ENCODE measurements at places on chromosomes 16 and 17.

DNA sequence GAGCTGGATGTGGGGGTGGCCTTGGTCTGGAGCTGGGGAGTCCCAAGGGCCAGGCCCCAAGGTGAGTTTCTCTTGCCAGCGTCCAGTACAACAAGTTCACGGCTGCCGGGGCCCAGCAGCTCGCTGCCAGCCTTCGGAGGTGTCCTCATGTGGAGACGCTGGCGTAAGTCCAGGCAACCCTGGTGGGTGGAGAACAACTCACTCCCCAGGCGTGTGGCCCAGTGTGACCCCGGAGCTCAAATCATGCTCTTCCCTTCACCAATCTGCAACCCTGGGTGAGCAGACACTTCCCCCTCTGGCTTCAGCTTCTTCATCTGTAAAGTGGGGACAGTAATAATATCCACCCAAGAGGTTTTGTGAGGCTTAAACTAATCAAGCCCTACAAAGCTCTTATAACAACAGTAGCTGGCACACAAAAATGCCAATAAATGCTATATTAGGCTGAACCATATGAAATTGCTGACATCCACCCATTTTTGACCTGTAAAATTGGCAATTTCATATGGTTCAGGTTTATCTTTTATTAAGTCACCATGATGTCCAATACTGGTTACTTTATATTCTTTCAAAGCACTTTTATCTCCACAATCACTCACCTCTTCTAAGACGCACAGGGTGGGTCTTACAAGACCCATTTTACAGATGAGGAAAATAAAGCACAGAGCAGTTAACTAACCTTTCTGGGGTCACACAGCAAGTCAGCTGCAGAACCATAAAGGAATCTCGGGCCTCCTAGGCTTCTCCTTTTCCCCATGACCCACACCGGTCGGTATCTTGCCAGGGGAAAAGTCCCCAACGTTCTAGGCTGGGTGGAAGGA is 19.7 kb downstream of the DEXI start:
- no peak for DNase-seq

DNA sequence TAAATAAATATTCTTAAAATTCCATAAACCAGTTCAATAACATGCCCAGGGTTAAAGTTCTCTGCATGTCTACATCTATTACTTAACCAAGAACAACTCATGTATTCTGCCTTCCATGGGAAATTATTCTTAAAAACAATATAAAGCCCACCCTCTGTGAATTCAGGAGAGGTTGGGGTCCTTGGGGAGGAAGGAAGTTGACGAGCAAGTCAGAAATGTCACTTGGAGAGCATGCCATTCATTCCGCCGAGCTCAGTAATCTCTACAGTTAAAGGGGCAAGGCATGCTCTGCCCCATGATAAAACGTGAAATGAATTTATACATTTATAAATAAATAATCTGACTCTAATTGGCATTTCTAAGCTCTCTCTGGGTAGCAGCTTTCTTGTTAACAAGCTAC is 405.1 kb downstream of the TOX3 start:
- no peak for DNase-seq

GRCh38 chr16:67653128-67653788 is 6.8 kb downstream of the ACD start:
- DNase-seq: no peak

- DNase-seq: peak; percentile 68
Measured at GRCh38 chr17:19867079-19867328, 732 bp downstream of the ULK2 start.

GRCh38 chr17:39538866-39539265 is 68.9 kb downstream of the NEUROD2 start:
- no peak for DNase-seq

DNA sequence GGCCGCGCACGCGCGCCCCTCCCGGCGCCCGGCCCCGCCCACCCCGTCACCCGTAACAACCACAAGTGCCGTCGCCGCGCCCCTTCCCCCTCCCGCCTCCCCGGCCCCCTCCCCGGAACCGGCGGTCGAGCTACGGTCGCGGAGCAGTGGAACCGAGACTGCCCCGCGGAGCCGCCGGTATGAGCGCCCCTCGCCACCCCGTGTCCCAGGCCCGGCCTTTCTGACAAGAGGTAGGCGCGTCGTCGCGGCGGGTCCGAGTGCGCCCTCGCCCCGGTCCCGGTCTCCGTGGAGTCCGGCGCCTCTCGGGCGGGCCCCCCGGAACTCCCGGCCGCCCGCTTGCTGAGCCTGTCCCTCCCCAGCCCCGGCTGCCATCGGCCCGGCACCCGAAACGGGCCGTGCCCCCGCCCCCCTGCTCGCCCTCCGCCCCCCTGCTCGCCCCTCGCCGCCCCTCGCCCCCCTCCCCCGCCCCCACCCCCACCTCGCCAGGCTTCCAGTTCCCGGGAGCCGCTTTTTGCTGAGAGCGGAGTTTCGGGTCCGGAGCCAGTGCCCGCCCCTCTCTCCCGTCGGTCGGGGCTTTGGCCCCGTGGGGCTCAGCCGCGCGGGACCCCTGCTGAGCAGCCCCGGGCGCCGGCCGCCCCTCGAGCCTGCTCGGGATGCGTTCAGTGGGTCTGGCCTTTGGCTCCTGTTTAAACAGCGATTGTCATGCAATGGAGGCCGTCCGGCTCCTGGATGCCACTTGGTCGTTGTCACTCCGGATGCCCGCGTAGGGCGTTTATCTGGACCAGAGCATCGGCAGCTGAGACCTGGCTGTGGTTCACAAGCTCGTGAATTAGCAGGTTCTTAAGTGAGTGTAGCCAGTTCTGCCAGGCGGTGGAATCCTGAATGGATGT is at the start of gene SEC14L1:
Gene SEC14L1, plus strand, starts transcription at position 92 of the 890 bp plus-strand sequence. CDS start 2,628 bp downstream, outside the sequence.
- DNase-seq: no peak

DNA sequence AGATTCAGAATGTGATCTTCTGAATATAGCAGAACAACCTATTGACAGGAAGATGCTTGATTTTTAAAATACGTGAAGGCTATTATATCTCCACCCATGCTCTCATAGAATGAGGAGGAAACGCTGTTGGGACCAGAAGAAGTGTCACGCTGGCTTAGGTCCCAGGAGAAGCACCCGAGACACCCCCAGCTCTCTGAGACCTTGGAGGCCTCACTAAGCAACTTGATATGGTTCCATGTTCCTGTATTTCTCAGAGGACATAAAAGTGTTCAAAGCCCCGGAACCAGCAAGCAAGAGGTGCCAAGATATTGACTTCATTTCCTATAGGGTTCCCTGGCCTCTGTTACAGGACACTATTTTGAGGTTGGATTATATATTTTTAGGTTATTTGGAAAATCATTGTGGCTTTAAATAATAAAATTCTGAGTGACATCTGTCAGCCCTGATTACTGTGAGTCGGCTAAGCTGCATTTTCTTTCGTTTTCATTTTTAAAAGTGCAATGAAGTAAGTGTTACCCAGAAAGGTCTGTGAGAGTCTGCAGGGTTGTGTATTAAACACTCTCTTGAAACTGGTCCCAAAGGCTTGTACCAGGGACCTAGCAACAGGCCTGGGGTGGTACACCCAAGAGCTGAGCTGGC is 400.0 kb downstream of the SOX9 start:
- DNase-seq: no peak

DNA sequence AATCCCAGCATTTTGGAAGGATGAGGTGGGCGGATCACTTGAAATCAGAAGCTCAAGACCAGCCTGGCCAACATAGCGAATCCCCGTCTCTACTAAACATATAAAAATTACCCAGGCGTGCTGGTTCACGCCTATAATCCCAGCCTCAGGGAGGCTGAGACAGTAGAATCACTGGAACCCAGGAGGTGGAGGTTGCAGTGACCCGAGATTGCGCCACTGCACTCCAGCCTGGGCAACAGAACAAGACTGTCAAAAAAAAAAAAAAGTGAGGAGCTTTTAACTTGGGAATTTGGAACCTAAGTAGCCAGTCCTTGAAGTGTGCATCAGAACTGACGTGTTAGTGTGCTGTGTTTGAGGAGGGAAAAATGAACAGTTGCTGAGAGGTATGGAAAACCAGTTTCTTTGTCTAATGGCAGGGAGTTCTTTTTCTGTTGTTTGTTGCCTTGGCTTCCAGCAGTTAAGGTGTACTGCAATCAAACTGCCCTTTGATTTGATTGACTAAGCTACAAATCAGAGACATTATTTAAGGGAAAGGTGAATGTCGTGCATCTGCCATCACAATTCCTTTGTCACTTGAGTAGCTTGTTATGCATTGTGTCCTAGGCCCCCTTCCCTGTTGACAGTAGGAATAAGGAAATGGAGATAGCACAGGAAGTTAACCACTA is 8.6 kb upstream of the DUSP14 start:
- DNase-seq: no peak

DNA sequence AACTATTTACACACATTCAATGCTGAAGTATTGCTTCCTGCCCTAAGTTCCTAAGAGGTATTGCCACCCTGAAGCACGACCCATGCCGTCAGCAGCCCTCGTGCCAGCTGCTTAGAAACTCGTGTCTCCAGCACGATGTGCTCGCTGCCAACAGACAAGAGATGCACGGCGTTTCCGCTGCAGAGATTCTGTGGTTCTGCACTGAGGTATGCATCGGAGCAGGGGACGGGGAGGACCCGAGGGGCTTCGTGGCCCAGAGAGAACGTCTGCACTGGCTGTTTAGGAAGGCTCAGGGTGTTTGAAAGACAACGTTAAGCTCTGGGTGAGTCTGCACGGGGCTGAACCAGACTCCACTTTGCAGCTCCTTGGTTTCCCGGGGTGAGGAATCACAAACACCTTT is 82.7 kb upstream of the CREBBP start:
- DNase-seq: no peak

GRCh38 chr17:45368651-45369050 is 51.8 kb upstream of the MAP3K14 start:
- DNase-seq: no peak

GRCh38 chr17:81858170-81858966 is 2.0 kb downstream of the P4HB start:
- DNase-seq: no peak

- DNase-seq: no peak
Measured at GRCh38 chr16:84050316-84050715, 7.7 kb upstream of the SLC38A8 start.

DNA sequence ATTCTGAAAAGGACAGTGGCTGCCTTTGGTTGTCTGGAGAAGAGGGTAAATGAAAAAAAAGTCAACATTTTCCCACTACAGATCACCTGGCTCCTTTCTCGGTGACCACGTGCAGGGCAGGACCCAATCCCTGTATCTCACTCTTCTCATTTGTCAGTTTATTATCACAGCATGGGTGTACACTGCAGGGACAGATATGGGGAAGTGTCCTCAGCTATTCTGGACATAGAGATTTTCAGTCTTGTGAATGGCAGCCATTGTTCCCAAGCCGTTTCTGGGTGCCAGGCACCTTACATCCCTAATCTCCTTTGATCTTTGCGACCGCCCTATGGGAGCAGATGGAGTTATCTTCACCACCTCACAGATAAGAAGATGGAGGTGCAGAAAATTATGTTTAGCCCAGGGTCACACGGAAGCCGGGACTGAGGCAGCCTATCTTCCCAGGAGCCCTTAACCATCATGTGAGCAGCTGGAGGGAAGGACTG is 7.2 kb downstream of the ADORA2B start:
- DNase-seq: no peak

DNA sequence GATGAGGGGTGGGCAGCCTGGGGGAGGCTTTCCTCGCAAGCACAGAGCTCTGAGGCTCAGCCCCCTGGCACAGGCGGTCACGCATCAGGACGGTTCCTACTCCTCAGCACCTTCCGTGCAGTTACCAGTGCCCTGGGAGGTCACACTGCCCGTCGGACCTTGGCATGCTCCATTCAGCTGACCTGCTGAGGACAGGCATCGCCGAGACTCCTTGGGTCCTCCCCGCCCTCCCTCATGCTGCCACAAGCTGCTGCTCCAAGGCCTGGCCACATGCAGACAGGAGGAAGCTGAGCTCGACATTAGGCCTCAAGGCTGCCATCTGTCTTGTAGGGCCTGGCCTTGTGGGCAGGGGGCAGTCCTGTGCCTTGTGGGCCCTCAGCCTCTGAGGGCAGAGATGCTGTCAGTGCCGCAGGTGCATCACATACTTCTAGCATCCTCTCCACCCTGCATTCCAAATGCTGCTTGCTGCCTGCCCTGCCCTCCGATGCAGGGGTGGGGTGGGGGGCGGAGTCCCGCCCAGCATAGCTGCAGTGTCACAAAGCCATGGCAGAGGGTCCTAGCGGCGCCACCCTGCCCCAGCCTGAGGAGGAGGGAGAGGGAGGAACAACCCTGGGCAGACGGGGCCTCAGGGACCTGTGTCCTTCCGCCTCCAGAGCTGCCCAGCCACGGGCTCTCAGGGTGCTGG is 9.3 kb downstream of the C16orf90 start:
- no peak for DNase-seq

- DNase-seq: no peak
Measured at GRCh38 chr17:68954146-68954896, 871 bp downstream of the ABCA8 start.

DNA sequence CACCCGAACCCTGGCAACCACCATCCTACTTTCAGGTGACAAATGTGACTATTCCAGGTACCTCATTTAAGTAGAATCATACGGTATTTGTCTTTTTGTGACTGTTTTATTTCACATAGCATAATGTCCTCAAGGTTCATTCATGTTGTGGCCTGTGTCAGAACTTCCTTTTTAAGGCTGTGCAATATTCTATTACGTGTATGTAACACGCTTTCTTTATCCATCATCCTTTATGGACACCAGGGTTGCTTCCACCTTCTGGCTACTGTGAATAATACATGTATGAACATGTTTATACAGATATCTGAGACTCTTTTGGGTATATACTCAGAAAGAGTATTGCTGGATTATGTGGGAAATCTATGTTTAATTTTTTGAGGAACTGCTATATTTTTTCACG is 28.7 kb upstream of the RSL1D1 start:
- no peak for DNase-seq

- no peak for DNase-seq
Measured at GRCh38 chr16:9113707-9114106, 22.3 kb downstream of the HAPSTR1 start.
